ENCODE measurements at places on chromosomes 4 and X.
A peak's percentile ranks its signal among the peaks of the same experiment; 100 is the strongest.

GRCh38 chr4:148214529-148215166 is 227.6 kb downstream of the NR3C2 start:
- peak; percentile 53 for DNase-seq

- DNase-seq: no peak
These were observed 42.0 kb upstream of the ARSJ start for GRCh38 chr4:114021451-114021850.

DNA sequence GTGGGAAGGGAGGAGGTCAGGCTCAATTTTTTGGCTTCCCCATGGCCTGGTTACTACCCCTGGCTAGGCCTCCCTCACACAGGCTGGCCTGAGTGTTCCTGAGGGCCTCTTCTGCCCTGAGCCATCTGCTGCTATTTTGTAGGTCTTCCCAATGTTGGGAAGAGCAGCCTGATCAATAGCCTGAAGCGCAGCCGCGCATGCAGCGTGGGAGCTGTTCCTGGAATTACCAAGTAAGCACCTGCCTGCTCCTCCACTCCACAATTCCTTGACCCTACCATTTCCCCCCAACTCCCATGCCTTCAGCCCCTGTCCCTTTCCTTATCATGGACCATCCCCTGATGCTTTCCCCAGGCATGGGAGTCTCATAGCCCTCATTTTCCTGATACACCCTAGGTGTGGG is 20.8 kb downstream of the GNL3L start:
- DNase-seq: no peak

- DNase-seq: no peak
These were observed 32.2 kb upstream of the ARMCX2 start for GRCh38 chrX:101691835-101692234.

DNA sequence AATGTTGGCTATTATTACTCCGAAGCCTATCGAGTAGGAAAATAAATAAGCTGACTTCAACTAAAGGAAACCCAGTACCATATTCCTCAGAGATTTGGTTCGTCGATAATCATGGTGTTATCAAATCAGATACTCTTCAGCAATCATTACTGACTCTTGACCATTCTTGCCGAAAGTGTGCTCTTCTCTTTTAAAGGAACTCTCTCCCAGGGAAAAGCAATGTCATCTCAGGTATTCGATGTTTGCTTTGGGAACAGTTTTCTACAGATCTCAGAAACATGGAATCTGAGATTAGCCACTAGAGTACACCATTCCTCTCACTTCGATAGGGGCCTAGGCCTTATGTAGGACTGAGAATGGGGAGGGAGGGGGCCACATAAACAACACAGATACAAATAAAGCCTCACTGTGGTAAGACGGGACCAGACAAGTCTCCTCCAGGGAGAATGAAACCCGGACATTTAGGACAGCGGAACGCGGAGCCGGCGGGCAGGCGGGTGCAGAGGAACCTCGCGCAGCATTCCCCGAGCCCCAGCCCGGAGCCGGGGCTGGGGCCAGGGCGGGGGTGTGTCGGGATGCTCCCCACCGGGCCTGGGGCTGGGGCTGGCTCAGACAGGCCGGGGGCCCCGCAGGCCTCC is 581 bp downstream of the DNAJB14 start:
- DNase-seq: no peak
